Naive B cell (primary cell): ENCODE measurements at places on chromosomes 4 and X.

DNA sequence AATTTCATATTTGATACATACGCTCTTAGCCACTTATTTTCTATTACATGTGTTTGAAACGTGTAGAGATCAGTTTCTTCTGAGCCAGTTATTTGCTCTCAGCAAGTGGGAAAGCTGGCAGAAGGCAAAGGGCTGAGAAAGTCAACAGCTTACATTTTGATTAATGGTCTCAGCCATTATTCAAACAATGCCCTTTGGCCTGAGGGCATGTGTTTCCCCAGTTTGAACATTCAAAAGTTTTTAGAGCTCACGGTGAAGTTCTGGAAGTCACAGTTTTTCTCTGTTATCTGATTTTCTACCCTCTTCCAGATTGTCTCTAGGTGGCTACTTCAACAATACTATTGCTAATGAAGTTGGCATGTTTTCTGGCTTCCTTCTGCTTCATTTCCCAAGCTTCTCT, 591.8 kb upstream of the CPEB2 start:
- no peak for DNase-seq

- DNase-seq, result no peak
Measured at GRCh38 chr4:99655308-99656081, 2.1 kb downstream of the C4orf54 start.

- DNase-seq, result no peak
Measured at GRCh38 chr4:185339941-185340340, 55.8 kb downstream of the LRP2BP start.

DNA sequence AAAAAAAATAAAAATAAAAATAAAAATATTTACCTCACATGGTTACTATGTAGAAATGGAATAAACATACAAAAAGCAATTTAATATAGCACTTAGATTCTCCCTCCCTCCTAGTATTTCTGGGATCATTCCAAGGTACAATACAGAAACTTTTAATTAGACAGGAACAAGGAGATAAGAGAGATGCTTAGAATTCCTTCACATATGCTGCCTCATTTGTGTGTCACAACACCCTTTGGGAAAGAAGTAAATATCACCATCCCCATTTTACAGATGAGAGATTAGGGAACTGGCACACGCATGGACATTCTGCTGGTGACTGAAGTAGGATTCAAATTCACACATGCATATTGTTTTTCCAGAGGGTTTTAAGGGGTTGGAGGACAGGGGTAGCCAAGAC, 164.2 kb downstream of the APBB2 start:
- no peak for DNase-seq

DNA sequence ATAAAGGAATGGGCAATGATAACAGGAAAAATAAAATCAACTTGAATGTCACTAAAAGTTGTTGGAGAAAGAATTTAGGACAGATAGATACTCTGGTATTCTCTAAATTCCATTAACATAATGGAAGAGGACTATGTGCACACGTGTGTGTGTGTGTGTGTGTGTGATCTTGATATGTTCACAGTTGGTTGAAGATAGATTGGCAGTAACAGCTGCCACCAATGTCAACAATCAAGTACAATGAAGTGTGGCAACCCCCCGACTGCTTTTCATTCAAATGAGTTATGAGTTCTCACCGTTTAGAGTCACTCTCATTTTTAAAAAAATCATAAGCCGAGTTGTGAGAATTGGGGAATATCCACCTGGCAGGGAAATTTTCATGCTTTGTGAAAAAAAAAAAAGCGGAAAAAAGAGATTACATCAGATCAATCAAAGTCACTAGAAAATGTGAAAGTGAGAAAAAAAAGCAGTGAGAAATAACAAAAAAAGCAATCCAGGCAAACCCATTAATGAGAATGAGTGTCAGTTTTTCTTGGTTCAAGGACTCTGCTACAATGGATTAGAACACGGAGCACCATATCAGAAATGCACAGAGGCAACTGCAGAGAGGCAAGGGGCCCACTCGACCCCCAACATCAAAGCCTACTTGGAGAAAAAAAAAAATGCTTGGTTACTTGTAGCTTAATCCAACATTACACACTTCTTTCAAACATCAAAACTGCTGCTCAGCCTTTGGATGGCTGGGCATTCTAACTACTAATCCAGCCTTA, 414.9 kb upstream of the PITX2 start:
- DNase-seq, result no peak

DNA sequence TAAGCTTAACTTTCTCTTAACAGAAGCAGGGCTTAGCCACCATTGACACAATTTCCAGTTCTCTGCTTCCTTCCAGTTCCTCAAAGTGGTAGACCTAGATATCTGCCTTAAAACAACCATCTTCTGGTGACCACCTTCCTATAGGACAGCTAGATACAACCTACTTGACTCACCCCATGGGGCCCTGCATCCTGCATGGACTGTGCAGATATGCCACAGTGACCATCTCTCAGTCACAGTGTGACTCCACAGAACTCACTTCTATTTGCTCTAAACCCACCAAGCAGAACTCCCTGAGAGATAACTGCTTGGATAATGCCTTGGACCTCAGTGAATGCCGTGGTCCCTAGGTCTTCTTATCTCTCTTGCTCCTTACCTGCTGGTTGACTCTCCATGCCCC, 621.6 kb downstream of the IQCM start:
- no peak for DNase-seq

DNA sequence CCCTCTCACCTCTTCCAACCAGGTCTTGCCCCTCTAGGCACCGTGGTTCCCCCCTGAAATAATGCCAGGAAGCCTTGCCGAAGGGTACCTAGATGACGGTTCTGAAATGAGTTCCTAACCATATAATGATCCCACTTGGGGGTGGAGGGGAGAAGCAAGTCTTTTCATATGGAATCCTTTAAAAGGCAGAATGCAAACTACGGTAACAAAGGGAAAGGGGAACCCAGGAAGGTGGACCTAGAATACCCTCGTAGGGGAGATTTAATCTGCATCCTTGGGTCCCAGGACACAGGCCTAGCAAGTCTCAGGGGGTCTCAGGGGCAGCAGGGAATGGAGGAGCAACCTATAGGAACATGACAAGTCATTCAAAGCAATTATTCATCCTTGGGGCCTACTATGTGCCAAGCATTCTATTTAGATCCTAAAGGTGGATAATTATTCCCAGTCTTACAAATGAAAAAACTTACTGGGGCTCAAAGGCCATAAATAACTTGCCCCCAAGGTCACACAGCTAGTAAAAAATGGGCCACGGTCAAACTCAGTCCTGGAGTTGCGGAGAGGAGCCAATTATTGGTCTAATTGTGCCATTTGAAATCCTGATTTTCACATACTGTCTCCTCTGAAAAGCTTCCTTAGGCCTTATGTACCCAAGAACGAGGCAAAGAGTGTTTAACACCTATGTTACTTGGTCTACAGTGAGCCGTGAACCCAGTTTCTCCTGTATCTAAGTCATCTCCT, 8.8 kb downstream of the BCOR start:
- no peak for DNase-seq

DNA sequence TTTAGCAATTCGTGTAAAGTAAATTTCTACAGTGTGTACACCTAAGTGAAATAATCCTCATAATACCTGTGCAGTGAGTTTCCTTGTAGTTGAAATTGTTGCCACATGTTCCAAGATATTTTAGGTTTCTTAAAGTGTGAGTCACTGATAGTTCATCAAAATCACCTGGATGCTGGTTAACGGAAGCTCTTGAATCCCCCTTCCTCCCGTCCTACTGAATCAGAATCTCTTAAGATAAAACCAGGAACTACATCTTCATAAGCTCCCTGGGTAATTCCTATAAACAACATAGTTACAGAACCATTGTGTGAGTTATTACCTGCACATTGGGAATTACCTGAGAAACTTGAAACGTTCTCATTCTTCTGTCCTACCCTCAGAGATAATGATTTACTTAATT, 197.4 kb upstream of the HS3ST1 start:
- no peak for DNase-seq

DNA sequence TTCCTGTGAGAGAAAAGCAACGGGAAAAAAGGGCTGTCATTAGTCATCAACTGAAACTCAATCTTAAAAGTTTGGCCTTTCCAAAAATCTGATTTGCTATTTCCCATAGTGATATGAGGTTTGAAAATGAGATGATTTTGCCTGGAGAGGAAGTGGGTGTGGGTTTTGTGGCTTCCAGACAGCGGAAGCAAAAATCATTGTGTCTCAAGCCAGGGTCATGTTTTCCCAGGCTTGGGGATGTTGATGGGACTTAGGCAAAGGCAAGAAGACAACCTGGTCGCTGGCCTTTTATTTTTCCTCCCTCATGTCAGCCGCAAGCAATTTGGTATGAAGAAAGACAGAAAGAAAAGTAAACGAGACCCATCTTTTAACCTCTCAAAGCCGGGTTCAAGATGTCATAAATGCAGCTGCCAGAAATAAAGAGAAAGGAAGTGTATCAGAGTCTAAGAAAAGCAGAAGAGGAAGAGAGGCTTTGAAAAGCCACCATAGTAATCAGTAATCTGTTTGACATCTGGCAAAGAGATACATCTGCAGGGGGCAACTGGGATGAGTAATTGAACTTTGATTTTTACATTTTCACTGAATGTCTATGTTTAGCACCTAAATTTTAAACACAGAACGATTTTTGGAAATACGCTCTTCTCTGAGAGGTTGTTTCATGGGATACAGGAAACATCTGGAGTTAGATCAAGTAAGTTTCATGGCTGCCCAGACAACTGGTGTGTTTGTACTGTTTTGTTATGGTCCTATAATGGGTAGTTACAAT, 521.6 kb upstream of the SLIT2 start:
- DNase-seq, result peak; percentile 3

DNA sequence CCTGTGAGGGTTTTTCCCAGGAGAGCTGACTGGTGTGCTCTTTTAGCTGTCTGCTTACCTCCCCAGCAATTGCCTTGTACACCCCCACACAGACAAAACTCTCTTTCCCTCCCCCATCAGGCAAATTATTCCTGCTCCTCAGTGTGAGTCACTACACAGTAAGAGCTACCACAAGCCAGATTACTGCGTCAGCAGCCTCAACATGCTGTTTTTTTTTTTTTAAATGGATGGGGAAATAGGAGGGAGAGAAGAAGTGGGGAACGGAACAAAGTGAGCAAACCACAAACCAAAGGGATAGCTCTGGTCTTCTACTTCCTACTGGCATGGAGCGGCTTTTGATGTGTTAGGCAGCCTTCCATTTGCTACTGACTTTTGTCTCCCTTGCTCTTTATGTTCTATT, 107.5 kb upstream of the ACSL4 start:
- no peak for DNase-seq
